Natural killer cell treated with Interleukin-12 subunit alpha and Interleukin-12 subunit beta and Interleukin-15 and Interleukin-18, amount 100 ng/mL, for 72 hours (primary cell): ENCODE measurements at places on chromosomes 5 and 9.

GRCh38 chr9:80285326-80285725 lies 713.6 kb downstream of the TLE4 start:
- DNase-seq = no peak

- no peak for DNase-seq
Observed at GRCh38 chr5:142186857-142187594, 78.4 kb downstream of the NDFIP1 start.

DNA sequence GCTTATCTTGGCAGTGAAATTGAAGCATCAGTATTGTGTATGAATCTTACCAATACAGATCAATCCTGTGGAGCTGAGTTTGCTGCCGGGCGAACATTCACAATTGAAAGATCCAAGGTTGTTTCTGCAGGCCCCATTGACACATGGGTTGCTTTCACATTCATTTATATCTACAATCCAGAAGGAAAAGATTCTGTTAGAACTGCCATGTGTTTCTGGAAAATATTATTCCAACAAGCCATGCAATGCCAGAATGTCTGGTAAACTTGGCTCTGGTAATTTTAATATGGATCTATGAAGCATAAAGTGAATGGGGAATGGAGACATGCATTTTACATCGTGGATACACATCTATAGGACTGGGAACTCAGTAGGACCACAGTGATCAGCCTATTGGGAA lies 180.8 kb downstream of the FBN2 start:
- no peak for DNase-seq

GRCh38 chr9:88990041-88990728 lies 1.1 kb upstream of the S1PR3 start:
- DNase-seq = no peak

DNA sequence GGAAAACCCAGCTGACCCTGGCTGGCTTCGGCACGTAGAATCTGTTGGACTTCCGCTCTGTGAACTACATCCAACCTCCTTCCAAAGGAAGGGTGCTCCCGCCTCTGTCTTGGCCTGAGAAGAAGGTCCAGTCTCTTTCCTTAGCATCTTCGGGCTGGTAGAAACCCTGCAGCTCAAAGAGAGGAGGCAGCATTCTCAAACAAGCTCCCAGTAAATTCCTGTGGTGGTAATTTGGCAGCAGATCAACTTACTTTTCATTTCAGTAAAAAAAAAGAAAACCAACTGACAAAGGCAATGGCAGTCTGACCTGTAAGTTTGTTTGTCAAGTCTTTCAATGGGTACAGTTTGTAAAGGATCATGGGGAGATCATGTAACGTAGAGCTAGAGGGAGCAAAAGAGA lies 176.7 kb downstream of the MED10 start:
- no peak for DNase-seq

DNA sequence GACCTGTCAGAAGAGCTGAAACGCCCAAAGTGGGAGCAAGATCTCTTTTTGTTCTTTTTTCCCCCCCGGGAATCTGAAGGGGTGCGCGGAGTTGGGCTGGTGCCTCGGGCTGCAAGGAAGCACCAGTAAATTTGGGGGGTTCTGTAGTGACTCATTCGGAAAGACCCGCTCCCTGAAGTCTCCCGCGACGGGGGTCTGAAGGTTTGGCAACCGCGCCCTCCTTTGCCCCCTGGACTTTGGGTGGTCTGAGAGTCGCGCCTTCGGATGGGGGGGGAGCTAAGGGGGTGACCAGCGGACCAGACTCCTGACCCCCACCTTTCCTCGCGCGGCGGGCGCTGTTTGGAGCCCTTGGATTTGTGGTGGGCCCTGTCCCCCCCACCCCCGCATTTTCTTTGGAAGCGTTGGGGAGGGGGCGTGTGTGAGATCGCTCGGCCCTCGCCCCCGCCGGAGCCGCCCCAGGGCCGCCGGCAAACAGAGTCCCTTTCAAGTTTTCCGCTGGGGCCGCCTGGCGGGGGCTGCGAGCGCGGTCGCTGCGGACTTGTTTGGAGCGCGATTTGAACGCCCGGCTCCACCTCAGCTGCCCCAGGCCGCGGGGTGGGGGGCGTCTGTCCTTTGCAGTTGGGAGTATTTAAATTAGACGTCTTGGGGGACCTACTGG lies 2.0 kb downstream of the CXXC5 start:
- no peak for DNase-seq

GRCh38 chr9:112754578-112754977 lies 4.0 kb downstream of the SNX30 start:
- DNase-seq = peak; percentile 75

- no peak for DNase-seq
Observed at GRCh38 chr5:9421884-9422283, 124.0 kb downstream of the SEMA5A start.

DNA sequence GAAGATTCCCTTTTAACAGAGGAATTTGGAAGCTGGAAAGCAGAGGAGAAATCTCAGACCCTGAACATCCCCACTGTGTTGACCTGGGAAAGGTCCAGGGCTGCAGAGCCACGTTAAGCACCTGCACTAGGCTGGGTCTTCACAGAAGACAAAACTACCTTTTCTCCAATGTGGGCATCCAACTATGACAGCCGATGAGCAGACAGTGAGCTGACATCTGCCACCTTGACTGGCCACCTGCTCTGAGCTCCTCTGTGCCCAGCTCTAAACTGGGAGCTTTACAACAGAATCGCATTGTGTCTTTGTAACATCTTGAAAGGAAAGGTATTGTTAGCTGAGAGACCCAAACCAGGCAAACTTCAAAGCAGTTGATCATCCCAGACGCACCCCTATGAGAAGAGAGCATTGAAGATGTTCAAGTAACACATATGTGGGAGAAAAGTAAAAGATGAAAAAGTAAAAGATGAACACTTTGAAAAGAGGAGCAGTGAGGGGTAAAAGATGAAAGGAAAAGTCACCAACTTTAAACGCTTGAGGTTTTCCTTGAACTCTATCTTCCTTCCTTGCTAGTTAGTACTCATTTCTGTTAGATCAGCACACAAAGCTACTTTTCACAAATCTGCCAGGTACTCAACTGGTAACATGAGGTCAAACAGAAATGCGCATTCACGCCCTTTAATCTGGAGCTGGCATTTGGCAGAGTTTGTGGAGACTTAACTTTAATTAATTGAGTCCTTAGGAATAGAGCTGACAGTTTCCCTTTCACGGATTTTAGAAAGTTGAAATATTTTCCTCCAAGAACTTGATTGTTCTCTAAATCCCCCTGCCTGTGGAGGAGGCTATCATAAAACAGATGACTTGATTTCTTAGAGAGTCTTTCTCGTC lies 53.2 kb upstream of the CTXN3 start:
- DNase-seq = no peak

DNA sequence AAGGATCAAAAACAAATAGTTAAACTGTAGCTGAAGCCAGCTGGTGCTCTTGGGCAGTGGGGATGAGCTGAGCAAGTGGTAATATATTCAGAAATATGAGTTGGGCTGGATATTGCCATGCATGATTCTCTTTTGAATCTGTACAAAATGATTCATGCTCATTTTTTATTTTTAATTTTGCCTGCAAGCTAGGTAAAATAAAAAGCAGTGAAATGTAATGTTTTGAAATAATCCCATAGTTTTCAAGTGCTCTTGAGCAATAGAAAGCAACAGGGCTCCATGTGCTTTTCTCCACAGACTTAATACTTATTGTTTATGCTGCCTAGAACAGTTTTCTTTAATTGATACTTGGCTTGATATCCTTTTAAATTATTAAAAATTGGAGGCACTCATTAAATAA lies 489.3 kb downstream of the TLE4 start:
- no peak for DNase-seq

DNA sequence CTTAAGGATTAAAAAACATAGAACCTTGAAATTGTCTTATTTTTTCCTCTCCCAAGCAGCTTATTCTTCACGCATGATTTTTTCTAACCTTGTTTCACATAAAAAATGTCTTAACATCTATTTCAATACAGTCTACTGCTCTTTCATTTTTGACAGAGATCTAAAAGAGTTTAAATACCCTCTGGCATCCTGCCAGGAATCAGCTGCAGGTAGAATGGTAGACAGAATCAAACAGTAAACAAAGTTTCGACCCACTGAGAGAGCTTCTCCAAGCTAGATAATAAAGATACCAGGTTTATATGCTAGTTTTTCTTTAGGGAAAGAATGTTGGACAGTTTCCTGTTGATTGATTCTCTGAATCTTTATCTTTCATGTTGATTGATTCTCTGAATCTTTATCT lies 555.8 kb upstream of the CDH9 start:
- DNase-seq = no peak

- DNase-seq = no peak
Observed at GRCh38 chr5:61840361-61840760, 465.6 kb upstream of the KIF2A start.

GRCh38 chr5:7667216-7667767 lies 183.6 kb downstream of the CFAP90 start:
- DNase-seq = no peak

GRCh38 chr9:121326130-121326838 lies 43.8 kb downstream of the STOM start:
- no peak for DNase-seq

DNA sequence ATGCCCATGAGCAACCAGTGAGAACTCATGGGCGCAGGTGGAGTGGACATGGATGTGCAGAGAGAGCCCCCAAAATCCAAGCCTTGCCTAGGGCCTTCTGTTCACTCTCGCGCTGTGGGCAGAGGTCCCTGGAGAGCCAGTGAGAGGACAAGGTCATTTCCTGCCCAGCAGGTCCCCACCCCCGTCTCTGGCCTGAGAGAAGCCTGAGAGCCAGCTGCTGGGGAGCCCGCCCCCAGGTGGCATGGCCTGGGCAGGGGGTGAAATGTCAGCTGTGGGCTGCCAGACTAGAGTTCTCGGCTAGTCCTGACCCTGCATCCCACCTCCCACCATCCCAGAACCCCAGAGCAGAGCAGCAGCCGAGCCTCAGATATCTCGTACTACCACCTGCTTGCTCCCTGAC lies 85.3 kb downstream of the BARX1 start:
- no peak for DNase-seq

GRCh38 chr5:129094924-129095899 lies 663 bp downstream of the ISOC1 start:
- DNase-seq = peak; percentile 92

GRCh38 chr5:150081541-150082283 lies 4.6 kb downstream of the CSF1R start:
- DNase-seq = no peak

- no peak for DNase-seq
Observed at GRCh38 chr5:114056185-114056538, 305.7 kb upstream of the KCNN2 start.

DNA sequence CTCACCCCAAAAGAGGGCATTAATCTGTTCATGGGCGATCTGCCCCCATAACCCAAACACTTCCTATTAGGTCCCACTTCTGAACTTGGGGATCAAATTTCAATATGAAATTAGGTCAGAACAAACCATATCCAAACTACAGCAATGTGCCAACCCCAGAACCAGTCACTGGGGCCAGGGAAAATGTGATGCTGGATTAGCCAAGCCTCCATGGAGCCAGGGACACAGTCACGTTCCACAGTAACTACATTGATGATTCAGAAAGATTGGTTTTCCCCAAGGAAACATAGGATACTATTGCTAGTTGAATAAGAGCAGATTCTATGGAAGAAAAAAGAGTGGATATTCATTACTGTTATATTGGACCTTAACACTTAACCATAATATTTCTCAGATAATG lies 84.2 kb downstream of the GIN1 start:
- no peak for DNase-seq

DNA sequence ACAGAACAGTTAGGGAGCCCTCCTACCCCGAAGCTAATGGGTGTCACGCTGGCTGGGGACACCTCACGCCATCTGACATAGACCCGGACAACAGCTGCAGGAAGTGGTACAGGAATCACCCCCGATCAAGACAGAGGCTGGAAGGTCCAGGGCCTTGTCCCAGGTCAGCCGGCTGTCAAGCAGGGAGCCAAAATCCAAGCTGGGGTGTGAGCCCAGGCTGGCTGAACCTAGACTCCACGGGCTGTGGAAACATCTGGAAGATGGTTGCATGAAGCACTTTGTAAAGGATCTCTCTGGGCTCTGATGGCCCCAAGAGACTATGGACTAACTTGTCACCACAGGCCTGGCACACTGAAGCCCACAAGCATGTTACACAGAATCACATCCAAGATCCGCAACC lies 68.9 kb upstream of the STXBP1 start:
- no peak for DNase-seq

DNA sequence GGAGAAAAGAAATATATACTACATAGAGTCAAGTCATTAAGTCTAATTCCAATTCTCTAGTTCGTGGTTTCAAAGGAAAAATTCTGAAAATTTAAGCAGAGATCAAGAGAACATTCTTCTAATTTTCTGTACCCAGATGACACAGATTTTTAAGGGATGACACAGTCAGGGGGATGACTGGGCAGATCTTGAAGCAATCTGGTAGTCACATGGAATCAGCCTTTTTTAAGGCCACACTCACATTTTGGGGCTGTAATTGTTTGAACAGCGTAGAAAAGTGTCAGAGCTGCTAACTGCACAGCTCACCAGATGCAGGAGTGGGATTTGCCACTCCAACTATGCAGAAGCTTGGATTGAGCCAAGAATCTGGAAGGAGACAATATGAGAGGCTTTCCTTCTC lies 20.4 kb downstream of the PDE4D start:
- DNase-seq = no peak

GRCh38 chr9:130147910-130148309 lies 24.3 kb upstream of the NCS1 start:
- DNase-seq = no peak

- DNase-seq = no peak
Observed at GRCh38 chr9:136551401-136552116, 5.7 kb upstream of the NOTCH1 start.

DNA sequence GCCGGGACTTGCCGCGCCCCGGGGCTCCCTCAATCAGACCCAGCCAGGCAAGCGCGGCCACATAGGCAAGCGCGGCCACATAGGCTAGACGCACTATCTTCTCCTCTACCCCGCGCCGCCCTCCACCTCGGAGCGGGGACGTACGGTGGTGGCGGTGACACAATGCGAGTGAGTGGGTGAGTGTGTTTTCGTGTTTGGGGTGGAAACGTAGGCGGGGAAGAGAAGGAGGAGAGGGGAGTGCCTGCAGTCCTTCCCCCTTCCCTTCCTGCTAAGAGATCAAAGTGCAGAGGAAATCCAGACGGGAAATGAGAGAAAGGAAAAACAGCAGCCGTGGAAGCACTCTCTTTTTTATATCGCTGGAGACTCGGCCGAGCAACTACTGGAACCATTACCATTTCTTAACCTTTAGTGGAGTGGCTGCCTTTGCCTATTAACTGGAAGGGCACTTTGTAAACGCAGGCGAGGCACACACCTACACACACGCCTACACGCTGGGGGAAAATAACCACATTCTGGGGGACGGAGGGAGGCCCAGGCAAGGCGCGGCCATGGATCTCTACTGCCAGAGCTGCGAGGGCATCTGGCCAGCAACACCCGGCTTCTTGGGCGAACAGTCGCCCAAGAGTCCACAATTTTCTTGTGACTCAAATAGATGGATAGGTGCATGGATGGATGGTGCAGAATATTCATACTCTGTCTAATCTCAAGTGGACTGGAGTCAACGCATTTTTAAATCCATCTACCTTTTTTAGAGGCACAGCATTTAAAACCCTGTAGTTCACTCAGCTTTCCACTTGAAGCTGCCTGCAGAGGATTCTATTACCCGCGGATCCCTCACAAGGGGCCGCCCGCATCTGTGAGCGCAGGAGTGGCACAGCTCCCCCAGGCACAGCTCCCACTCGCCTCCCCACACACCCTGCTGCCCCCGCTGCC lies 2.1 kb downstream of the EDIL3 start:
- no peak for DNase-seq
